ENCODE measurements at places on chromosomes 7 and 10.

- DNase-seq, result no peak
Measured at GRCh38 chr10:19245889-19246752, 197.5 kb downstream of the MALRD1 start.

DNA sequence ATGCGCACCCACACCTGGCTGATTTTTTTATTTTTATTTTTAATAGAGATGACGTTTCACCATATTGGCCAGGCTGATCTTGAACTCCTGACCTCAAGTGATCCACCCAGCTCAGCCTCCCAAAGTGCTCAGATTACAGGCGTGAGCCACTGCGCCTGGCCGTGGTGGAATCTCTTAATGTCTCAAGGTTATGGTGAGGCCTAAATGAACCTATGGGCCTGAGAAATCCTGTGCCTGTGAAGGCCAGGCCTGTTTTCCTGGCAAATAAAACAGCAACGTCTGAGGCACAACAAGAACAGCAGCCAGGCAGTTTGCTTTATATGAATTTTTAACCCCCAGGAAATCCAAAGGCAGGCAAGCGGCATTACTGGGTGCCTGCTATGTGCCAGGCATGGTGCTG is 297.5 kb upstream of the ZMIZ1 start:
- no peak for DNase-seq

- no peak for DNase-seq
Measured at GRCh38 chr10:109947111-109947920, 24.0 kb upstream of the XPNPEP1 start.

- no peak for DNase-seq
Measured at GRCh38 chr7:111108000-111108399, 17.1 kb downstream of the LRRN3 start.

GRCh38 chr7:75888464-75889222 is 9.8 kb downstream of the RHBDD2 start:
- no peak for DNase-seq

DNA sequence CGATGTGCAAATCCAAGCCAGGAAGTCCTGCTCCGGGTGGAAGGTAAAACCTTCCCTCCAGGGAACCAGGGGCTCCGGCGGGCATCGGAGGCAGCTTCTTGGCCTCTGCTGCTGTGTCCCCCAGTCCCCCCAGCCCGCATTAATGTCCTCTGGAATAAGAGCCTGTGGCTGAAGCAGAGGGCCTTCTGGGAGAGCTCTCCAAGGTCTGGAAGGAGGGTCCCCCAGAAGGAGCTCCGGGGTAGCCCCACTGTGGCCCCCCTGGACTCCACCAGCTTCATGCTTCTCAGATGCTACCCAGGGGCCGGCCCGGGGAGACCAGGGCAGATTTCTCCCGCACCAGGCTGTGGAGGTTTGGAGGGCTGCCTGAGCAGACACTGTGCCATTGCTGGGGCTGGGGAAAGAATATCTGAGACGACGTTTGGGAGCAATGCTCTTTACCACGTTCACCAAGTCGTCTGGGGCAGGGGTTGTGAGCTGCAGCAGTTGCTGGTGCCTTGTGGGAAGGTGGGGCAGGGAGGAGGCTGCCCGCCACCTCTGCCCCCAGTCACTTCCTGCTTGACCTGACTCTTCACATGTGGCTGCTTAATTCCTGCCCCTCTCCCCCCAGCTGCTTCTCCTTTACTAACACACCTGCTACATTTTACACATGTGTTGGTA is 8.3 kb downstream of the ZNF853 start:
- DNase-seq, result no peak

DNA sequence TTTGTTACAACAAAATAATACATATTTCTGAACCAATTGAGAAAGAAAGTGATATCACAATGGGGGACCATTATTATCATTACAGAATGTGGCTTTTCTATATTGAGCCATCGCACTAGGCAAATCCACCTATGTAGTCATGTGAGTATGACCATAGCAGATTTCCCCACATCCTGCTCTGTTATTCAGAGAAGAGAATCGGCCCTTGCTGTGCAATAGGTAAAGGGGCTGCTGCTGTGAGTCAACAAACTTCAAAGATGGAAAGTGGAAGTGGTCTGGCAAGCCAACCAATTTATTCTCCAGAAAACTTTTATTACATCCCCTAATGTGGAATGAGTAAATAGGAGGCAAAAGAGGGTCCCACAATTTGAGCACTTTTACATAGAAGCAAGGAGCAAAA is 573.4 kb downstream of the ETV1 start:
- DNase-seq, result no peak

DNA sequence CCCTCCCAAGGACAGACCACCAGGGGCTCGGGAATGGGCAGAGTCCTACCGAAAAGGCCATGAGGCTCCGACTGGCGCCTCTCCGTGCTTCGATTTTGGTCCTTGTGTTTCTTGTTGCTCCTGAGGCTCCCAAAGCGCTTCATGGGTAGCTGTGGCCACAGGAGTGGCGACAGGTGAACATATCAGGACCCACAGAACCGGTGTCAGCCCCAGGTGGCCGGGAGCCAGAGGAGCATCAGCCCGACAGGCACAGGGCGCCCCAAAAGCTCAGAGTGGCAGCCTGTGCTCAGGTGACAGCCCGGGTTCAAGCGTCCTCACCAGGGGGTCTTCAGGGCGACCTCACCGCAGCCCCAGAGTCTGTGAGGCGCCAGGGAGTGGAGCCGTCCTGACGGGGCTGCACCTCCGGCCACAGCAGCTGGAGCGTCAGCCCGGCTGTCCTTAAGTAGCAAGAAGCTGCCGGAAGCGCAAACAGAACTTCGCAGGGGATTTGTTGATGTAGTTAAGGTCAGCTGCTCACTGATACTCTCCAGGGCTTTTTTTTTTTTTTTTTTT is 141.0 kb downstream of the PRKAG2 start:
- DNase-seq, result no peak

GRCh38 chr7:1758028-1758858 is 88.2 kb downstream of the ELFN1 start:
- DNase-seq, result no peak

- no peak for DNase-seq
Measured at GRCh38 chr10:73898730-73899410, 12.1 kb upstream of the PLAU start.

DNA sequence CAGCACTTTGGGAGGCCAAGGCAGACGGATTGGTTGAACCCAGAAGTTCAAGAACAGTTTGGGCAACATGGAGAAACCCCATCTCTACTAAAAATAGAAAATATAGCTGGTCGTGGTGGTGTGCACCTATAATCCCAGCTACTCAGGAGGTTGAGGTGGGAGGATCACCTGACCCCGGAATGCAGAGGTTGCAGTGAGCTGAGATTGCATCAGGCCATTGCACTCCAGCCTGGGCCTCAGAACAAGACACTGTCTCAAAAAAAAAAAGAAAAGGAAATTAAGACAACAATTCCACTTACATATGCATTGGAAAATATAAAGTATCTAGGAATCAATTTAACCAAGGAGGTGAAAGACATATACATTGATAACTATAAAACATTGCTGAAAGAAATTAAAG is 7.2 kb upstream of the OGDH start:
- no peak for DNase-seq

- DNase-seq, result no peak
Measured at GRCh38 chr7:140144821-140145220, 32.0 kb downstream of the KDM7A start.

GRCh38 chr10:110017052-110017451 is 9.3 kb downstream of the ADD3 start:
- no peak for DNase-seq

GRCh38 chr10:76432016-76433012 is 1000.9 kb downstream of the LRMDA start:
- DNase-seq, result no peak

DNA sequence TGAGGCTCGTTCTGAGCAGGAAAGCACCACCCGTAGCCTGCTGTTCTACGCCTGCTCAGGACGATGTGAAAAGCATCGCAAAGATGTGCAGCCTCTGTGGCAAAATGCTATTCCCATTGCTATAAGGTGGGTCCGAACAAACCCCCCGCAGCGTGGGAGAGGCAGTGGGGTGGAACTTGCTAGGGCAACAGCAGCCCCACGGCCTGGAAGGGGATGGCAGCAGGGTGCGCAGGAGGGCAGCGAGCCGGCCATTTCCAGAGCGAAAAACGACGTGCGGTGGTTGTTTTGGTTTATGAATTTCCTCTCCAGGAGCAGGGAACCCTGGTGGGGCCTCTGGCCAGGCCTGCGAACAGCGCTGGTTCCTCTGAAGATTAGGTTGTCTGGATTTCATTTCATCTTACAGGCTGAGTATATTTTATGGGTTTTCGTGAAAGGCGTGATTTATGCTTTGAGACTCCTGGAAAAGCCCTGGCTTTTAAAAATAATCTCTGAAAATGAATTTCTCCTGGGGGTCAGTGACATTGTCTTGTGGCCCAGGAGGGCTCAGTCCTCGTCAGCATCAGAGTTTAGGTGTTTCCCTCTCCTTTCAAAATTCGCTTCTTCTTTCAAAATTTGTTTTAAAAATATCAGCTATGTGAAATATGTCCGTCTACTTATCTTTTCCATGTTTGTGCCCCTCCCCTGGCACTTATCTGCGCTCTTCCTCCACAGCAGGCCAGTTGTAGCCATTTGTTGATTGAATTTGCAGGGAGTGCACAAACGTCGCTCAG is 42.3 kb upstream of the UBE3C start:
- DNase-seq, result no peak

DNA sequence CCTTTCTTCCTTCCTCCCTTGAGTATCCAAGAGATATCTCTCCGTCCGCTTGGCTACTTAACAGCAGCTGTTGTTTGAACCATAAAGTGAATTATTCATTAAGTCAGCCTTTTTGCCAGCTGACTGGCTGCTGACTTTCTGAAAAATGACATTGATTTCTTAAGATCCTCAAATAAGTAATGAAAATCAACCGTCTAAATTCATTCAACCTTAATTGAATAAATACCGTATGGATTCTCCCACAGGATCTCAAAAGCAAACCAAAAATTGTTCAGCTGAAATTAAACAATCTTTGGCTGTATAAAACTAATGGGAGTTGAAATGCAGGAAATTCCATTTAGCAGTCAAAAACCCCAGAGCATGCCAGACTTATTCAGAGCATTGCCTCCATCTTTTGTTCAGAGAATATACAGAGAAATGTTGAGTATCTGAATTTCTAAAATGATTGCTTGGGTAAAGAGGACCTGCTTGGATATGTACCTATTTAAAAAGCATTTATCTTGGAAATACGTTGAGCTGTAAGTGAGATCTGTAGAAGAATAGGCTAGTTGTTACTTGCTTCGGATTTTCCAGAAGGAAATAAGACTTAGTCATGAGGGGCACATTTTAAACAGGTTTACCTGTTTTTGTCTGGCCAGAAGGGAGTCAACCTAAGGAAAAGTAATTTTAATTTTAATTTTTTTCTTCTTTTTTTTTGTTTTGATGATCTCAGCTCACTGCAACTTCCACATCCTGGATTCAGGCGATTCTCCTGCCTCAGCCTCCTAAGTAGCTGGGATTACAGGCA is 136.2 kb downstream of the PLXDC2 start:
- DNase-seq, result no peak

DNA sequence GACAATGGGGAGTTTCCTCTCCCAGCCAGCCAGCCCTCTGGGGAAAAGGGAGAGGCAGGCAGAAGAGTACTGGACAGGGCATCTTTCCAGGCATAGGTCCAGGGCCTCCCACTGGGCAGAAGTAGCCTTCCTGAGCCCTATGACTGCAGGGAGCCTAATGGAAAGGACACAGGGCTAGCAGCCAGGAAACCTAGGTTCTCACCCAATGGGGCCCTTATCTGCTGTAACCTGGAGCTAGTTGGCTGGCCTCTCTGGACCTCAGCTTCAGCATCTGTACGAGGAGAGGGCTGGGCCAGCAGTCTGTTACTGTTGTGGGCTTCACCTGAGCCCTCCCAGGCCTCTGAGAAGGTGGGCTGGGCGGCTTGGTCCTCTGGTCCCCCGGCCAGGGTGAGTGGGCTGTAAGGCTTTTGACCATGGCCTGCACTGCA is 22.4 kb downstream of the LDB3 start:
- DNase-seq, result no peak

- DNase-seq, result no peak
Measured at GRCh38 chr10:34748767-34749166, 66.3 kb downstream of the PARD3 start.

GRCh38 chr10:103858360-103858759 is 3.0 kb upstream of the SH3PXD2A start:
- DNase-seq, result no peak

GRCh38 chr7:50341724-50342123 is 37.2 kb downstream of the IKZF1 start:
- DNase-seq, result no peak

DNA sequence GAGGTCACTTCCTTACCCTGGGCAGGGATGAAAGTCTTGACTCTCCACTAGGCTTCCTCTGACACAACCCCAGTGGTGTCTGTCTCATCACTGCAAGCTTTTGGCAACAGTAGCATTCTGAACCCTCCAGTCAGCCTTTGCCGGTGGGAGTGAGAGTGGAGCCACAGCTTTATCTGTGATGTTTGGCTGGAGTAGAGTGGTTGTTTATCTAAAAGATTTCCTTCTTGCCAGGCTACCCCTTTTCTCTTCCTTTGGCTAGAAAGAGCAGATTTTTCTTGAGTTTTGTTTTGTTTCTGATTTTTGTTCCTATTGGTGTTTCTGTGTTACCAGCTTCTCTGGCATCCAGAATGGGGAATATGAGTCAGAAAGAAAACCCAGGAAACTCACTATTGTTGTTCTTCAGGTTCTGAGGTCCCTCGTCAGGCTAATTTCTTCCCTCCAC is 98.9 kb upstream of the KIF5B start:
- no peak for DNase-seq

DNA sequence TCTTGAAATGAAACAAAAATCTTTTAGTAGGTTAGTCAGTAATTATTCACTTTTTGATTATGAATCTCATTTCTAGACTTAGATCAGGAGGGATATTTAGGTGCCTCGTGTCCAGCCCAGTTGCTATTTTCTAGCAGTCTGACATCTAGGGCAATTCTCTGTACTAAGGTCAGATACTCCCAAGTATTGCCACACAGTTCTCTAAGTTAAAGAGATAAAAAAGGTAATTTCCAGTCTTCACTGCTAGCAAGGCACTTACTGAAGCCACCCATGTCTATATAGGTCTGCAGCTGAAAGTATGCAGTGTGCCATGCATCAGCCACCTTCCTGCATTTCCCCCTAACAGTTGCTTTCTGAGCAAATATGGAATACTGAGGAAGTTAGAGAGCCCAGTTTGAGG is 83.4 kb downstream of the PON1 start:
- no peak for DNase-seq

DNA sequence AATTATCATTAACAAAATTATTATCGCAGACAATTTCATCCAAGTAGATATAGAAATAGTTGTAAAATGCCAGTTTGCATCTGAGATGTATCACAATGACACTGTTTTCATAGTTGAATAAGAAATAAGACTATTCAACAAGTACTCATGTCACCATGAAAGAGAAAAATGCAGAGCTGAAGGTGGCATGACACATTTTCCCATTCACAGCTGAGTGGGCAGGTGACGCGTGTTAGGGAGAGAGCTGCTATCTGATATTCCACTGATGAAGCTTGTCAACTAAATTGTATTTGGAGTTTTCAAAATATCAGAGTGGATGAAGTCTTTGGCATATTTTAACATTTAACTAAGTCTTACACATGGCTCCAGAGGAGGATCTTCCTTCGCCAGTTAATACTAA is 70.3 kb upstream of the HDAC9 start:
- DNase-seq, result no peak

GRCh38 chr10:117137031-117137910 is 799 bp downstream of the VAX1 start:
- DNase-seq, result no peak

- no peak for DNase-seq
Measured at GRCh38 chr10:131061216-131061615, 250.3 kb downstream of the TCERG1L start.

Measured in stimulated activated naive B cell treated with anti-CD40 and anti-IgM and Interleukin-4, amounts not matched to agents 10 μg/mL and 1 μg/mL and 100 μg/mL, for 72 hours (primary cell).